ENCODE measurements at places on chromosomes 12 and 14.

DNA sequence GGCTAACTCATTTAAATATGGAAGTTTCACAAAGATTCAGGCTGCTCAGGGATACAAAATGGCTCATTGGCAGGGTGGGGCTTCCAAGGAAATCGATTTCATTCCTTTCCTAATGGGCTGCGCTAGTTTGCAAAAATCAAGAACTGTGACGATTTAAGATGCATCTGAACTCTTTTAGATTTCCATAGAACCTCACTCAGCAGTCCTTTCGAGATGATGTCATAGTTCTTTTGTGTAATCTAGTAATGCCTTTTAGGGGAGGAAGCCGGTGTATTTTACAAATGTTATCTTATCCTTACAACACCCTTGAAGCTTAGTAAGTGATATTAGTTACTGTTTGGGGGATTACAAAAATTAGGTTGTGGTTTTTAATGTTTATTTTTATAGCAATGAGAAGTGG, 239.8 kb downstream of the RGS6 start:
- DNase-seq, result no peak

- DNase-seq, result peak; percentile 95
Measured at GRCh38 chr14:90675399-90675798, 140.8 kb downstream of the TTC7B start.

DNA sequence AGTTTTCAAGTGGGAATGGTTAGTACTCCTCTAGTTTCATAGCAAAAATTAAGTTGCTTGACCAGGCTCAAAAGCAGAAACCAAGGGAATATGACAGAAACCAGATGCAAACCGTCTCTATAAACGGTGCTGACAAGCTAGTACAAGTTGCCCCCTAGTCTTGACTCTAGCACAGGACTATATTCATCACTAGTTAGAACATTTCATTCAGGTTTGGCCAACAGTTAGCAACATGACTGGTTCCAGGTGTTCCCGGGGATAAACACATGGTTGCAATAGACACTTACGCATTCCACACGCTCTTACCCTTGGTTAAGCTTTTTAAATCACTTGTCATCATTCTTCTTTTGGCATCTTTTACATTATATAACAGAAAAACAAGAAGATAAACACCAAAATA, 103.6 kb downstream of the SCFD1 start:
- DNase-seq, result no peak

DNA sequence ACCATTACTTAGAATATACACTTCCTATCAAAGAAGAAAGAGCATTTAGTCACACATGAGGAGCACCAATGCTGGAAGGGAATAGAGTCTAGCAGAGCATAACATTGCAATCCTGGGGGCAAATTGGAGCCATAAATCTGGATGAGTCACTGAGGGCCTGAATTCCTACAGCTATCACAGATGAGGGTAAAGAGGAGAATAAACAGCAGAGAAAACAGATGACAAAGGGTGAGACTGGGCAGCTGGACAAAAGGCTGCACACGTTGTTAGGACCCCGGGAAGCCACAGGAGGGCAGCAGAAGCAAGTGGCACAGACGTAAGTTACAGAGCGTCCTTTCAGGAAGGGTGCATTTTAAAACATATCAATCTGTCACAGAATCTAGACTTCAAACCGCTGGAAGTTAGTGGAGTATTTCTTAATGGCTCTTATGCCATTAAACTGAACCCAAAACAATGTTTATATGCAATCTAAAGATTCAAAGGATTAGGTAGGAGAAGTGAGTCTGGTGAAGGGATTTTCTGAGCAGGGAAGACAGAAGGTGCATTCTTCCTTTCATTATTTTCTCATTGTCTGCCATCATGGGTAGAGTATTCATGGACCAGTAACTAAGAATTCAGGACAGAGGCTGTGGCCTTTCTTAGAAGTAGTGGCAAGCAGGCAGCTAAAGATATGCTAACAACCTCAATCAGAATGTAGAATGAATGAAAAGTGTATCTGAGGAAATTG, 159.8 kb upstream of the DAAM1 start:
- peak; percentile 82 for DNase-seq

- DNase-seq, result peak; percentile 41
Measured at GRCh38 chr14:102510616-102511520, 1.3 kb upstream of the ANKRD9 start.

GRCh38 chr12:44774815-44775411, 101.2 kb downstream of the NELL2 start:
- peak; percentile 6 for DNase-seq

GRCh38 chr12:130920723-130921381, 32.9 kb upstream of the ADGRD1 start:
- no peak for DNase-seq

- DNase-seq, result no peak
Measured at GRCh38 chr12:88509851-88510250, 70.4 kb downstream of the KITLG start.

DNA sequence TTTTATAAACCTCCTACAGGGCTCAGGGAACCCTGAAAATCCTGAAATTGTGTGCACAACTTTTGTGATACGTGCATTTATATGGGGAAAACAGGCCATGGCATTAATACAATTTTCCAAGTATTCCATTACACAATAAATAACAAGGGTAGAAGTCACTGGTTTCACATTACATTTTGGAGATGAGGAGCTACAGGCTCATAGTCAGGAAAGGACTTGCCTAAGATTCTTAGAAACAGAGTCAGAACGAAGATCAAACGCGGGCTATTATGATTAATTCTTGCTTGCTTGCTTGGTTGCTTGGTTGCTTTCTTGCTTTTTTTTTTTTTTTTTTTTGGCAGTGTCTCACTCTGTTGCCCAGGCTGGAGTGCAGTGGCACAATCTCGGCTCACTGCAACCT, 16.7 kb downstream of the NOS1 start:
- DNase-seq, result no peak

DNA sequence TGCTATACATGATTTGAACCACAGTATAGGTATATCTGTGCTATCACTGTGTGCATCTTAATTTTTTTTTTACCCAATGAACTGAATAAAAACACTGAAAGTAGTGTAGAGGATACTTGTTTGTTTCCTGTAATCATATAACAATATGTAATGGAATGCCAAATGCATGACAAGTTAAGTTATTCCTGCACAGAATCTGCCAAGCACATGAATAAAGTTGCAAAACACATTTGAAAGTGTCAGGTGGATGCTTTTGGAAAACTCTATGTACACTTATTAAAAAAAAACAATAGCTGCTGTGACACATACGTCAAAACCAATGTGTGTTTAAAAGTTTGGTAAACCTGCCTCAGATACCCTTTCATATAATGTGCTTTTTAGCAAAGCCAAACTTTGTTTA, 1638.1 kb upstream of the SEL1L start:
- no peak for DNase-seq

DNA sequence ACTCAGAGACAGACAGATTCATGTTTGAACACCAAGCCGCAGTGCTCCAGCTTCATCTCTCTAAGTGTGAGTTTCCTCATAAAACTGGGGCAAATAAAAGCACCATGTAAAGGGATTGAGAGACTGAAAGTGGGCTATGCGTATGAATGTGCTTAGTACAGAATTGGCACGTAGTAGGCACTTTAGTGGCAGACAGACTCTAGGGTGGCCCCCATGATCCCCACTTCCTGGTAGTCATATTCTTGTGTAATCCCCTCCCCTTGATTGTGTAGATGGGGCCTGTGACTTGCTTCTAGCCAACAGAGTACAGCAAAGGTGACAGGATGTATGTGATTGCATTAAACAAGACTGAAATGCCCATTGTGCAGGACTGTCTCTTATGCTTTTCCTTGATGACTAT, 43.0 kb downstream of the DAO start:
- DNase-seq, result no peak

- DNase-seq, result no peak
Measured at GRCh38 chr12:121248622-121249021, 38.7 kb downstream of the P2RX4 start.

GRCh38 chr12:115811045-115811444, 466.4 kb downstream of the MED13L start:
- DNase-seq, result no peak

DNA sequence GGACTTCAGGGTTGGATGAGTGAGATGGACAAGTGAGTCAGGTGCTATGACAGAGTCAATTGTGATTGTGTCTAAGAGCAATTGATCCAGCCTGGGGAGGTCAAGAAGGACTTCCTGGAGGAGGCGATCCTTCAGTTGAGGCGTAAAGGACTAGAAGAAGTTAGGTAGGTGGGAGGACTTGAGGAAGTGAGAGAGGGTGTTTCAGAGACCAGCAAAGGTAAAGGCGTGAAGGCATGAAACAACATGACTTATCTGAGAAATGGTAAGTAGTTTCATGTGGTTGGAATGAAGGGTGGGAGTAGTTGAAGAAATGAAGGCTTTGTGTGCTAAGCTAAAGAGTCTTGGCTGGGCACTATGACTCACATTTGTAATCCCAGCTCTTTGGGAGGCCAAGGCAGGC, 48.9 kb upstream of the PPP1CC start:
- DNase-seq, result no peak

- peak; percentile 47 for DNase-seq
Measured at GRCh38 chr14:59199614-59200013, 11.1 kb downstream of the DAAM1 start.

- DNase-seq, result peak; percentile 56
Measured at GRCh38 chr14:102540315-102541028, 30.9 kb upstream of the ANKRD9 start.

GRCh38 chr12:106682594-106683234, 91.8 kb upstream of the RIC8B start:
- DNase-seq, result no peak

- no peak for DNase-seq
Measured at GRCh38 chr14:96905825-96906224, 108.6 kb downstream of the VRK1 start.

- DNase-seq, result no peak
Measured at GRCh38 chr12:9755035-9755434, 5.7 kb downstream of the CD69 start.

- DNase-seq, result peak; percentile 63
Measured at GRCh38 chr12:121781998-121782979, 11.2 kb downstream of the RHOF start.

- DNase-seq, result peak; percentile 57
Measured at GRCh38 chr12:50257236-50258166, 25.8 kb downstream of the LIMA1 start.

DNA sequence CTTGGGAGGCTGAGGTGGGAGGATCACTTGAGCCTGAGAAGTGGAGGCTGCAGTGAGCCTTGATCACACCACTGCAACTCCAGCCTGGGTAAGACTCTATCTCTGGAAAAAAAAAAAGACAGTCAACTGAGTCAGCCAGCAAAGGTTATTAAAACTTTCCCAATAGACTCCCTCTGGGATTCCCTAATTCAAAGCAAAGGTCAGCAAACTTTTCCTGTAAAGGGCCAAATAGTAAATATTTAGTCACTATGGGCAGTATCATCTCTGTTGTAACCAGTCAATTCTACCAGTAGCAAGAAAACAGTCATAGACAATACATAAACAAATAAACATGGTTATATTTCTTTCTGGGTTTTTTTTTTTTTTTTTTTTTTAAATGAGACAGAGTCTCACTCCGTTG, 122.5 kb downstream of the IPO8 start:
- no peak for DNase-seq

- no peak for DNase-seq
Measured at GRCh38 chr14:32682214-32682613, 256.5 kb upstream of the NPAS3 start.

DNA sequence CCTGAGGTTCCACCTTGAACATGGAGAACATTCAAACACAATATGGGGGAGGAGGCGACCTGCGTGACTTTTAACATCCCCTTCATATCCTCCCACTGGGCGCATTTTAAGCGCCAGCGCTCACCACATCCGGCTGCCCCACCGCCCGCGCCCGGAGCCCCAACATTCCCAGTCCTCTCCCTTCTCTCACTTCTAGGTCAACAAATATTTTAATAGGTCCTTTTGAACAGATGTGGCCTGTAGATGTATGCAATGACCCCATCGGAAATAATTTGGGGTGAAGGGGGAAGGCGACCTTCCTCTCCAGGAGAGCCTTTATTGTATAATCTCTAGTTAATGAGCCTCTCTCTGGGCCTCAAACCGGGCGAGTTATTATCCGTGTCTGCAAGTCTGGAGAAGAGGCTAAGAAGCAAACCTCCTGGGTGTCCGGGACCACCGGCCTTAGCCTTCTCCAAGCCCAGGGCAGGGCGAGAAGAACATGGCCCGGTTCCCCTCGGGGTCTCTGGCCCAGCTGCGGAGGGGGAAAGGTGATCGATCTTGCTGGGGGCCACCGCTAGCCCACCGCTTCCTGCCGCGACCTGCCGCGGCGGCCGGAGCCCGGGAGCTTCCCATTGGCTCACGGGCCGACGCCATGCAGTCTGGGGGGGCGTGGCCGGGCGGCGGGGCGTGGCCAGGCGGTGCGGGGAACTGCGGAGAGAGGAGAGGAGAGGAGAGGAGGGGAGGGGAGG, 83.2 kb upstream of the HMGA2 start:
- peak; percentile 73 for DNase-seq

GRCh38 chr12:47808050-47808449, 11.7 kb downstream of the HDAC7 start:
- DNase-seq, result peak; percentile 37

DNA sequence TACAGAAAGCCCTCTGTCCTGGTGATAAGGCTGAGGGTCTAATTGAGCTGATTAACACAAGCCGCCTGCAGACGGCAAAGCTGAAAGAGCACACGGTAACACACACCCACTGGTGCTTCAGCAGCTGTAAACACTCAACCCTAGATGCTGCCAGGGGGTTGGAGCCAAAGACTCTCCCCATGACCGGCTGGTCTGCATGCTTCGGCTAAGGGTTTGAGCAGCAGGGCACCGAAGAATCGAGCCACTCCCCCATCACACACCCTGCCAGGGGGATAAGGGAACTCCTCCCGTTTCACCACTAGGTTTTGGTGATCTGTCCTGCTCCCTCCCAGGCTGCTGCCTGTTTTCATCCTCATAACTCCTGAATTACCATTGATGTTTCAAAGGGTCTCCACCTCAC, 141.0 kb upstream of the OVCH1 start:
- no peak for DNase-seq

GRCh38 chr12:130437555-130438242, 100.0 kb downstream of the PIWIL1 start:
- no peak for DNase-seq

DNA sequence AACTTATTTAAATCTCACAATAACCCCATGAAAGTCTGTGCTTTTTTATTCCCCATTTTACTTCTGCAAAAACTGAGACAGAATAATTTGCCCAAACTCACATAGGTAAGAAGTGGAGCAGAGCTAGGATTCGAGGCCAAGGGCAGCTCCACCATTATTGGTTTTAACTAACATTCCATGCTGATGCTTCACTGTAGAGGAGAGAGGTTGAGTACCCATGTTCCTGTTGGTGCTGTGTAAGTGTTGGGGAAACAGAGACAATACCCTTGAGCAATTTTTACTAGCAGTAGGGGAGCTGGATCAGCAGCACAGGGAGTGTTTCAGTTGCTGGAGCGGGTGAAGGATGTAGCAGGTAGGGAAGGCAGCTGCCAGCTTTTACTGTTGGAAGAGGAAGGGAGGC, 21.1 kb downstream of the RASSF8 start:
- no peak for DNase-seq
